NCI-H460 (cell line): ENCODE measurements at places on chromosomes 13 and 19.
A peak's percentile ranks its signal among the peaks of the same experiment; 100 is the strongest.

GRCh38 chr13:63367522-63368198 is 1952.0 kb upstream of the PCDH20 start:
- no peak for DNase-seq

DNA sequence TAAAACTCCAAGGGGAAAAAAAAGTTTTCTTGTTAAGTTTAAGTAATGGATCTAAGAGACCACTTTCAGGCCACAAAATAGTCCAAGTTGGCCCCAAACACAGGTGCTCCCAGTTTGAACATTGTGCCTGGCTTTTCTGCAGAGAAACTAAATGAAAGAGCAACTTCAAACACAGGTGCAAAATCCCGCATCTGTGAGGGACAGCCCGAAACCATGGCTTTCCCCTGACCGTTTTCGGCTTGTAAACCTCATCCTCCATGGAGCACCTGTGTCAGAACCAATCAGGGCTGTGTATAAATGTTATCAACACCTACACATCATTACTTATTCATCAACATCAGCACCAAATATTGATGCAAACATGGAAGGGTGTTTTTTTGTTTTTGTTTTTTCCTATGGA is 126.8 kb upstream of the OBI1 start:
- no peak for DNase-seq

- DNase-seq: no peak
Observed at GRCh38 chr19:42290523-42291434, 11.2 kb upstream of the PRR19 start.

DNA sequence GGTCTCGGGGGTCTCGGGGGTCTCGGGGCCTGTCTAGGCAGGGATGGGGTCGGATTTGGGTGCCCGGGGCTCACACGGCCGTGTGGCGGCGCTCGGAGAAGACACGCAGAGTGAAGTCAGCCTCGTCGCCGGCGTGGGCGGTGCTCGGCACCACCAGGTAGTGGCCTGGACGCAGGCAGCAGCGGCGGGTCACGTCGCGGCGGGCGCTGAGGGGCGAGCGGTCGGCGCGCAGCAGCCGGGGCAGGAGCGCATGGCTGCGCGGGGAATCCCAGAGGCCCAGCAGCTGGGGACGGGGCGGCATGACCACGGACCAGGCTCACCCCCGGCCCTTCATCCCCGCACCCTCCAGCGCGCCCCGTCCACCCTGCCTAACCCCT is 8.2 kb downstream of the CAPN12 start:
- no peak for DNase-seq

- DNase-seq: no peak
Observed at GRCh38 chr19:38515896-38516295, 82.4 kb downstream of the RYR1 start.

- no peak for DNase-seq
Observed at GRCh38 chr13:37014609-37015008, 14.0 kb downstream of the EXOSC8 start.

GRCh38 chr19:44112802-44113137 is 429 bp upstream of the ZNF225 start:
- DNase-seq: no peak

DNA sequence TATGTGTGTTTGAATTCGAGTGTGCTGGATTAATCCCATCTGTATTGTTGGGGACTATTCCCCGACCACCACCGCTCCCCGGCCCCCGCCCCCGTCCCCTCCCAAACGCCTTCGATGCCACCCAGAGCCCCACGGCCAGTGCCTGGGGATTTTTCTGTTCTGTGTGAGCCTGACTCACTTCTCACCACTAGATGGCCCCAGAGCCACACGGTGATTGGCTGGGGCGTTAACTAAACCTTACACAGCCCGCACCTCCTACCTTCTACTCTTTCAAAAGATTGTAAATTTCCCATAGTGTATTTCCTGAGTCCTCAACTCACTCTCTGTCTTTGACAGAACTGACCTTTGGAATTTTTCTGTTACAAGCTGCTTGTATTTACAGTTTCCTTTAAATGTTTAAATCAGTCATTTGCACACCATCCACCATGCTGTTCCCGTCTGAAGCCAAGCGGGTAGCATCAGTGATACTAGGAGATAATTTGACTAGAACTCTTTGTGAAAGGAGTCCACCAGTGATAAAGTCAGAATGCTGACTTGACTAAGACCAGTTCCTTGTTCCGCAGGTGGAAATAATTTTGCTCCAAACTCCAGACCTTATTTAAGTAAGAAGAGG is 61.4 kb downstream of the RFX2 start:
- peak; percentile 73 for DNase-seq

DNA sequence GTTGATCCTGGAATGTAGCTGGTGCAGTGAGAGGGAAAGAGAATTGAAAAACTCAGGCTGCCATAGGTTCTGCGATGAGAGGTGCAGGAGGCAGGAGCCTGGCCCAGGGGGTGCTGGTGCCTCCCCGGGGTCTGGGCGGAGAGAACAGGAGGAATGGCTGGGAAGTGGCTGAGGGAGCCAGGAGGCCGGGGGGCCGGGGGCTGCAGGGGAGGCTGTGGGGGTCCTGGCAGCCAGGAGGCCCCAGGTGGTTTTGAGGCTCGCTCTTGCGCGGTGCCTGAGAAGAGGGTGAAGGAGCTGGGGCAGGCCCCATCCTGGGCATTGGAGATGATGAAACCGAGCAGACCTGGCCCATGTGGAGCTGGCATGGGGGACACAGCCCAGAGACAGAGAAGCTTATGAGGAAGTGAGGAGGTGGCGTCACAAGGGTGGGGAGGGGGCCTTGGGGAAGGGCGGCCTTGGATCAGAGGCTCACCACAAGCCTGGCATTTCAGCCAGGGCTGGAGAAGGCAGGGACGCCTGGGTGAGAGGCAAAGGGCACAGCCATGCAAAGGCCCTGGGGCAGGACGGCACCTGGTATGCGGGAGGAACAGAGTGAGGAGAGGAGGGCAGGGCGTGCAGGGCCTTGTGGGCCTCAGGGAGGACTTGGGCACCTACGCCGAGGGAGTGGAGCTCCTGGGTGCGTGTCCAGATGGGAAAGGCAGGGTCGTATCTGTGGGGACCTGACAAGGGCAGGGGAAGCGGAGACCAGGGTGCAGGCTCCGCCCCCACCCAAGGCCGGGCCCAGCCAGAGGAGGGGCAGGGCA is 1.3 kb upstream of the TEKTIP1 start:
- DNase-seq: no peak

GRCh38 chr13:113564331-113565023 is 20.1 kb upstream of the TFDP1 start:
- no peak for DNase-seq

DNA sequence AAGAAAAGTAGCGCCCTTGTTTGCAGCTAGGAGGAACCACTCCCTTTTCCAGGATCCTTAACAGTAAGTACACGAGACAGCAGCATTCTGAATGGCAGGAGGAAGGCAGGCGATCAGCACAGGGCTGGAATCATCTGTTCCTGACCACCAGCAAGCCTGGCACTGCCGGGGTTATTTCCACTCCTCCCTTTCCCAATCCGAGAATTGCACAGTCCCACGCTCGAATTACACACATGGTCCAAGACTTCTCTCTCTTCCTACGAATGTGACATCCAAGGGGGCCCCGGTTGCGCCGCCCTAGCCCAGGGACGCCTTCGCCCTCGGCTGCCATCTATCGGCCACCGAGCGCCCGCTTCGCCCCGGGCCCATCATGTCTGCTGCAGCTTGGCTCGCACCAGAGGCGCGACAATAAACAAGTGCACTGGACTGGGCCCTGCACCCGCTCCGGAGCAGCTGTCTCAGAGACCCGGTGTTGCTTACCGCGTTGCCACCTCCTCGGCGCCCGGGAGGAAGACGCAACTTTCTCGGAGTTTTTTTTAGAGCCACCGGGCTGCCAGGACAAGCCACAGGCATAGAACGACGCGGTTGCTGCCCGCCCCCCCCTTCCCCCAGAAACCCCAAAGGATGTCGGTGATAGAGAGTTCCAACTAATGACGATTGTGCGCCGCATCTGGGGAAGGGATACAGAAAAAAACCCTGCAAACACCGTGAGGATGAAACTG is at the start of gene SLITRK5:
TSS of gene SLITRK5 (plus strand) at position 341 of the 722 bp plus-strand sequence. CDS start 4,018 bp downstream, outside the sequence.
- peak; percentile 92 for DNase-seq

- peak; percentile 84 for DNase-seq
Observed at GRCh38 chr19:45817010-45817724, 2.1 kb upstream of the RSPH6A start.

DNA sequence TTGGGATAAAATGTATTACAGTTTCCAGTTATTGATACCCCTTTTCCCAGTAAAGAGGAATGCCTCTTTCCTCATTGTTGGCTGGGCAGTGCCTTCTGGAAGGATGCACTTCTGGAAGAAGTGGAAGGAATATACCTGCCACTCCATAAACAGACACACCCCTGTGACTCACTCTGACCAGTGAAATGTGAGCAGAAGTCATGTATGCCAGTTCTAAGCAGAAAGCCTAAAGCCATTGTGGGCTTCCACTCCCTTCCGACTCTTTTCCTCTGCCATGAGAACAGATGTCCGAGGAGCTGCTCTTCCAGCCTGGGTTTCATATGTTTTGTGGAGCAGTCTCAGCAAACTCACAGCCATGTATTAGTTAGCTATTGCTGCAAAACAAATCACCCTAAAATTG is 166.1 kb upstream of the SERP2 start:
- no peak for DNase-seq

DNA sequence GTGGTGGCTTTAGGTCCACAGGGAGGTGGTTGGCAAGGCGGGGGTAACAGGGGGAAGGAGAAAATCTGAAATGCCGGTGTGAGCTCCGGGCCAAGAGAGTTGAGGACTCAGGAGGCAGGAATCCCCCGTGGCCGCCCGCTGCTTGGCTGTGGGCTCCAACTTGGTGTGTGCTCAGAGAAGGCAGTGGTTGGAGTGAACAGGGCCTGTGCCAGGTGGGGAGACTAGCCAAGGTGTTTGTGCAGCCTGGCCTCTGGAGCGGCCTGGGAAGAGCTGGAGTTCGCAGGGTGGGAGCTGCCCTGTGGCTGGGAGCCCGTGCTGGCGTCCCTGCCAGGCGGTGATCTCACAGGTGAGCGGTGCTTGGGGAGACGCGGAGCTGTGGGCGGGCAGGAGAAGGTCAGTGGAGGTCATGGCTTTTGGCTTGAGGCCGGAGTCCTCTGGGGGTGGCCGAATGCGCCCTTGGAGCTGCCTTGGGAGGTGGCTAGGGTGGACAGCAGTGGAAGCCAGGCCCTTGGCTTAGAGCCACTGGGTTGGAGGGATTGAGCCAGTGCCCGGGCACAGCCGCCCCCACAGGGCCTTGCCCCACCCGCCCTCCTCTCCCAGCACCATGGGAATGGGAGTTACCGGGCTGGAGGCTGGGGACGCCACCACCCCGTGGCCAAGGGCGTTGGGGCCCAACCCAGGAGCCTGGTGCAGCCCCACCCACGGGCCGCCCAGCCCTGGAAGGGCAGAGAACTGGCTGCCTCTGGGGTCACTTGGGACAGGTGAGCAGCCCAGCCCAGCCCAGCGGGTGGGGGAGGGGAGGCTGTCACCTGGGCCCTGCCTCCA is 7.1 kb upstream of the CIRBP start:
- DNase-seq: no peak

DNA sequence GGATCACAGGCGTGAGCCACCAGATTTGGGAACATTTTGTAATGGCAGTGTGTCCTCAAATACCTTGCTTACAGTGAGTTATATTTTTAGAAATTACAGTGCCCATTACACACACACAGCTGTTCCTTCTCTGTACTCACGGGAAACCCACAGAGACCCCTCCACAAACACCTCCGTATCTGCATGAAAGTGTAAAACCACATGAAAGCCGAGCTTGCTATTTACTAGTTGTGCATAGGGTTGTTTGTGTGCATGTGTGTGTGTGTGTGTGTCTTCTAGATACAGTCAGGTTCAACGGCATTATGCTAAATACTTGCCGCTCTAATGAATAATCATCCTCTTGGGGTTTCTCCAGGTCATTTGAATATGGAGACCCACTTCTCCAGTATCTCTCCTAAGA is 22.3 kb upstream of the LILRA2 start:
- no peak for DNase-seq

GRCh38 chr19:10828981-10829821 is 6.8 kb downstream of the TMED1 start:
- no peak for DNase-seq

DNA sequence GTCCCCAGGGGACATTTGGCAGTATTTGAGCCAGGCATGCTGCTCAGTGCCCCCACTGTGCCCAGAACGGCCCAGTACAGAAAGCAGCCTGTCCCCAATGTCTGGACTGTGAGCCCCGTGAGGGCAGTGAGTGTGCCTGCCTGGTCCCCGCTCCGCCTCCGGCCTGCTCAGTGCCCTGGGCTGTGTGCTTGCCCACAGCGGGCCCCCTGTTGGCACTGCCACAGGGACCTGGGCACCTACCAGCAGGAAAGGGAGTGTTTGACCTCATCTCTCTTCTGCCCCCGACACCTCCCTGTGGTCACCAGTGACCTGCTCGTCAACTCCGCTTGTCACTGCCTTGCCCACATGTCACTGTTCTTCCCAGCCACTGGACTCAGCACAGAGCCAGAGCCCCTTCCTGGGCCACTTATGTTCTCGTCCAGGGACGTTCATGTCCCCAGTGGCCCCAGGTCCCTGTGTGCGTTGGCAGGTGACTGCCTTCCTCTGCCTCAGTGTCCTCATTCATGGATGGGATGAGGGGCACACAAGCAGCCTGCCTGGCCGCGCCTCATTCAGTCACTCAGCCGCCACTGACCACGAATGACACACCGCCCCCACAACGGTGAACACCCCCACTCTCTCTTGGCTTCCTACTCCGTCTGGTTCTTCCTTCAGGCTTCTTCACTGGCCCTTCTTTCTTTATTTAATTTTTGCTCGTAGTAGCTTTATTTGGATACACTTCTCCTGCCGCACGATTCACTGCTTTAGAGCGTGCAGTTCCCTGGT is 2.8 kb downstream of the FZR1 start:
- no peak for DNase-seq

DNA sequence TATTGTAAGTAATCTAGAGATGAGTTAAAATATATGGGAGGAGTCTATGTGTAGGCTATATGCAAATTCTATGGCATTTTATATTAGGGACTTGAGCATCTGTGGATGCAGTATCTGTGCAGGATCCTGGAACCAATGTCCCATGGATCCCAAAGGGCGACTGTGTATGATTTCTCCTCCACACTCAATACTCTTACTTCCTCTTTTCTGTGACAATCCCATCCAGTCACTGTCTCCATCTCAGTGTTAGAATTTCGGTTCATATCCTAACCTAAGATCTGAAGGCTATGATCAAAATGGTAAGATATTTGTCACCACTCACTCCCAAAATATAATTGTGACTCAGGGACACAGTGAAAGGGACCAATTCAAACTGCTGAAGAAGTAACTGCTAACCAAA is 15.1 kb upstream of the ZNF599 start:
- no peak for DNase-seq

DNA sequence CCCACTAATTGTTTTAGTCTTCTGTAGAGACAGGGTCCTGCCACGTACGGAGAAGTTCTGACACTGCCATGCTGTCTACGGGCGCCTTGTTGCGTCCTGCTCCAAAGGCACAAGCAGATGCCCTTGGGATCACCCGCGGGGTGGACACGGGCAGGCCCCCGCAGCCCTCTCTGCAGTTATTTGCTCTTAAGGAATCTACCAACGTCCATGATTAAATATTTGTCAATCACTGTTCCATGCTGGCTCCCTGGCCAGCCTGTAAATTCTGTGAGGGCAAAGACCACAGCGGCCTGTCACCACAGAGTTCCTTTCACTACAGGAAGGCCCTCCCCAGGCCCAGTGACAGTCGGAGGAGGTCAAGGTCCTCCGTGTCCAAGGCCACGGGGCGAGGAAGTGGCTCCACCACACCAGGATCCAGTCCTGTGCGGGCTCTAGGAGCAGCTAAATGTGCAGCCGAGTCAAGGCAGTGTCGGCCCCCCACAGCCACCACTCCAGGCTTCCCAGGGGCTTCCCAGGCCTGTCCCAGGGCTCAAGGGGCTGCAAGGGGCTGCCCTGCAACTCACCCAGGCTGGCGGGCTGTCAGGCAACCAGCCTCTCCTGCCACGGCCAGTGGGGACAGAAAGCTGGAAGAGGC is 2.1 kb downstream of the RNF126 start:
- no peak for DNase-seq

- DNase-seq: no peak
Observed at GRCh38 chr13:101490406-101491015, 38.0 kb downstream of the ITGBL1 start.
